ENCODE measurements at places on chromosomes 13 and 19.

- no peak for DNase-seq
Observed at GRCh38 chr13:77774181-77774580, 76.7 kb downstream of the SLAIN1 start.

DNA sequence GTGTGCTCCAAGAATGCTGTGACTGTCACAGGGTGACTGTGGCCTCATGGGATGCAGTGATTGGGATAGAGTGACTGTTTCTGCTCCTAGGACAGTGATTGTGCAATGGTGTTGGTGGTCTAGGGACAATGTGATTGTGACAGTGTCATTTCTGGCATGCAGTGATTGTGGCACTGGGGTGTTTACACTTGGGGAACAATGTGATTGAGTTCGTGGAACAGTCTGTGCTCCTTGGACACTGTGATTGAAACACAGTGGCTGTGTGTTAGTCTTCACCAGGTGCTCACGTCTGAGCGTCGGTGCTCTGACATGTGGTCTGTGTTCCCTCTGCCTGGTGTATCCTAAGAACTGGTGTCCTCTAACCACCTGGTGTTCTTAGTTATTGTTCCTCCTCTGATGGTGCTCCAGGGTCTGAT lies 1.7 kb downstream of the PDE4A start:
- no peak for DNase-seq

DNA sequence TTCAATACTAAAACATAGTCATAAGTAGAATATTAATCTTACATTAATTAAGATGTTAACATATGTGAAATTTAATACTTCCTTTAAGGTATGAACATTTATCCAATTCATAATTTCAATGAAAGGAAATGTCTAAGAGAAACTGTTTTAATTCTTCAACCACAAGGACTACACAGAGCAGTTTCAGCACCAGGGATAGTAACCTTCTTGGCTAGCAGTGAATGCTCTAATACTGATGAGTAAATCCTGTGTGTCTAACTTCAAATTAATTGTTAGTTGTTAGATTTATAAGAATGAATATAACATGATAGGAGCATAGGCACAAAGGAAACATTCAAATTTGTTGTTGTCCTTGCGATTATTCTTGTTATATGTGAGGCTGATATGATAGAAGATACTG lies 15.6 kb upstream of the NBEA start:
- no peak for DNase-seq

DNA sequence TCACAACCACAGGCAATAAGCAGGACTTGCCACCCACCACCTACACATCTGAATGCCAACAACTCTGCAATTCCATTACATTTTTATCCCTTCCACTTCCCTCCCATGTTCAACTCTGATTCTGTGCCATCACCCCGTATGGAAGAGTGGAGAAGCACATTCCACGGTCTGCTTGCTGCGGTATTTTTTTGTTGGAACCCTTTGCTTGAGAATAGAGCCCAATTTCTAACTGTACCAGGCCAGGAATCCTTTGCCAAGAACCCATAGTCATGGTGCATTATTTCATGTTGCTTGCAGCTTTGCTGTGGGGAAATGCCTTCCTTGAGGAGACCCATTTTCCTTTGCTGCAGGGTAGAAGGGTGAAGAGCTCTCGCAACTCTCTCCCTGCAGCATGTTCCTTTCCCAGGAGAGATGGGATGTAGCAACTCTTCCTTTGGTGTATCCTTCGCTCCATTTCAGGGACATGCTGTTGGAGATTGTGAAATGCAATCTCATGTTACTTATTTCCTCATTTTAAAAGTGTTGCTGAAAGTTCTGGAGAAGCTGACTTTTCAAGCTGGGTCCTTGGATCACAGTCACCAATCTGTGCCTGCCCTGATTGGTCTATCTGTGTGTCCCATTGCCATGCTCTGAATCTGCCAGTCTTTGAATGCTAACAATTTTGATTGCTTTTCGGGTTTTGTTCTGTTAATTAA lies 69.8 kb upstream of the STARD13 start:
- no peak for DNase-seq

- DNase-seq: no peak
Observed at GRCh38 chr19:11931051-11931450, 6.1 kb downstream of the ZNF700 start.

DNA sequence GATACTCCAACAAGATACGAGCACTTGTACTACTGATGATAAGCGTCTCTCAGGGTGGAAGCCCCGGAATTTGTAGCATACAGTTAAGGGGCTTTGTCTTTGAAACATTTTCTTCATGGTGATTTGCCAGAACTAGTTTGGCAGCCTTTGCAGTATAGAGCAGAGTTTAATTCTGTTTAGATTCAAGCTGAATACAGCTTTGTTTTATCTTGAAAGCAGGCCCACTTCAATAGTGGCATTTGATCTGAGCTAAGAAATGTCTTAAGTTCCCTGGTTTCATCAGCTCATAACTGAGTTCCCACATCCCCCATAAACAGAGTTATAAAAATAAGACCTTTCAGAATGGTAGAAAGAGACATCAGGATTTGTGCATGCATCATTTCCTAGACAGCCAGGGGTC lies 125.9 kb downstream of the MIPEP start:
- no peak for DNase-seq

- no peak for DNase-seq
Observed at GRCh38 chr19:3521104-3521445, 15.0 kb downstream of the FZR1 start.

DNA sequence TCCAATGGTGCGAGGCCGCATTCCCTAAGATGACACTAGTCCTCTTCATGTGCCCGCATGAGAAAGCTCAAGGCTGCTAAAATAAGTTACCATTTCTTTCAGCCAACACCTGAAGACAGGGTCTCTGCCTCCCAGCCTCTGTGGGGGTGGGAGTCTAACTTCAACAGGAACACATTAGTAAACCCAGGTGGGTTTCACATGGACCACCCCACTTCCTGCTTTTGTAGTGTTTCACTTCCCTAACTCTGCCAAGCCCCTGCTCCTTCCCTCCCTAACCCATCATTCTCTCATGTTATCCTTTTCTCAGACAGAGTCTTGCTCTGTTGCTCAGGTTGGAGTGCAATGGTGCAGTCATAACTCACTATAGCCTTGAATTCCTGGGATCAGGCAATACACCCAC lies 783.6 kb downstream of the UQCRFS1 start:
- no peak for DNase-seq

DNA sequence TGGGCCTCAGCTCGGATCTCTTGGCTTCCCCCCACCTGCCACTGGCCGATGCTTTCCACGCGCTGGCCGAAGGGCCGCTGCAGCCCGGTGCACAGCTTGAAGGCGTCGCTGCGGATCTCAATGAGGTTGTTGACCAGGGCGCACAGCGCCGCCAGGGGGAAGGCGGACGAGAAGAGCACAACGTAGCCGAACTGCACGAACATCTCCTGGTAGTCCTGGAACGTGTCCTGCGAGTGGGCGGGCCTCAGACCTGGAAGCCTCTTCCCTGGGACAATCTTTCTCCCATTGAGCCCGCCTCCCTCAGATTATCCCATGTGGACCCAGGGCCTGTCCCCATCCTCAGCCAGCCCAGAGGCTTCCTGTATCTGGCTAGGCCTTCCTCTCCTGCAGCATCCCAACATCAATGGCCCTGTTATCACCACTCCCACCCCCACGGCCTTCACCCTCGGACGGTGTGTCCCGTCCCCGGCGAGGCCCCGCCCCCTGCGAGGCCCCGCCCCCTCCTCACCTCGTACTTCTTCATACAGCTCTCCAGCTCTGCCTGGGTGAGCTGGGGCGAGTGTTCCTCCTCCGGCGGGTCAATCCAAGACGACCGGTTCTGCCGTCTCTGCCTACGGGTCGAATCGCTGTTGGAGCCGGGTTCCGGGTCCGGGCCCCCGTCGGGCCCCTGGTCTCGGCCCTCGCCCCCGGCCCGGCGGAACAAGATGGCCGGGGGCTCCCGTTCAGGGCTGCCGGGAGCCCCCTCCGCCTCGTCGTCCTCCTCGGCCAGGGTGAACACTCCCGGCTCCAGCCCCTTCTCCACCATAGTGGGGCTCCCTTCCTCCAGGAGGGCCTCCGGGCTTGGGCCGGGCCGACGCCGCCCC lies 6.8 kb downstream of the ANO8 start:
- DNase-seq: no peak

DNA sequence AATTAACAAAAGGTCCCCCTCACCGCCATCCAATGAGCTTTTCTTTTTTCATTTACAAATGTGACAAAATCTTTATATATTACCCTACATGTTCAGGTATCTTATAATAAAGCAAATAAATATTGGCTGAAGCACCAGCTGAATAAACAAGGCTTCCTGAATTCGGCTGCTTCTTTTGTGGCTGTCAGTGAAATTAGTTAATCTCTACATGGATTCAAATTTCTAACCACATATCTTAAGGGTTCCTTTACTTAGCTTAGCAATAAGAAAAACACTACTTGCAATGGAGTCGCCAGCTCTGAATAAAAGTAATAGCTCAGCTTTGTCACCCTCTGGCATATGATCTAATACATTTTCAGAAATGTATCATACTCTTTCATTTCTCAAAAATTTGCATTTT lies 104.3 kb downstream of the CCNA1 start:
- no peak for DNase-seq

Data from DMS 273 treated with DMSO at 0.1 percent for 48 hours (cell line).